ENCODE measurements at places on chromosomes 2 and 18.

GRCh38 chr18:21605213-21605612, 4.7 kb upstream of the ESCO1 start:
- DNase-seq: no peak

DNA sequence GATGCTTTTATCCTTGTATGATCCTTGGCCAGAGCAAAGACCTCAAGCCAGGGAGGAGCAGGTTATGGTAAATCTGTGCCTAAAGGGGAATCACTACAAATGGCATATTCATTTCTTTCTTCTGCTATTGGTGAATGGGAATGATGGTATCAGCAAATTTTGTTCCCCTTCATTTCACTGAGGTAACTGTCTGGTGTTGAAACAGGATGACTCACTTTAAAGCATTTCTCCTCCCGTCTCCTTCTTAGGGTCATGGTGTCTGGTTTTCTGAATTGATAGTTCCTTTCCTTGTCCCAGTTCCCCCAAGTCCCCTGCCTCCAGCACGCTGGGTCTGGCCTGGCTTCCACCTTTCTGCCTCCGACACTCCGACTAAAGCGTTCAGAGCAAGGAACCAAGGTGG, 109.2 kb downstream of the MREG start:
- no peak for DNase-seq

DNA sequence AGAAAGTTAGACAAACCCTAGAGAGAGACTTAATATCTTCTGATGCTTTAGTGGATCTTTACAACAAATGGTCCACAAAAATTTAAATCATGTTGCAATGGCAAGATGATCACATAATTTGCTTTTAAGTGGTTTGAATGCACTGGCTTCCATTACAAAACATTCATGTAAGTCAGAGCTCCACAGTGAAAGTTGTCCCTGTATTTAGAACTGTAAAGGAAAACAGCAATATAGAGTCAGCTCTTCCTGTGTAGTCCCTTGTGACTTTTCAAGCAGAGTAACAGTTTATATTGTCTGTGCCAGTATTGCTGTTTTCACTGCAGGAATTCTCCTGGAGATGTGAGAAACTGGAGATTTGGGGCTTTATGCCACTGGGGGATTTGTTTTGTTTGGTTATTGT, 77.7 kb downstream of the MEIS1 start:
- DNase-seq: no peak

GRCh38 chr2:20771299-20771698, 51.6 kb downstream of the LDAH start:
- no peak for DNase-seq

DNA sequence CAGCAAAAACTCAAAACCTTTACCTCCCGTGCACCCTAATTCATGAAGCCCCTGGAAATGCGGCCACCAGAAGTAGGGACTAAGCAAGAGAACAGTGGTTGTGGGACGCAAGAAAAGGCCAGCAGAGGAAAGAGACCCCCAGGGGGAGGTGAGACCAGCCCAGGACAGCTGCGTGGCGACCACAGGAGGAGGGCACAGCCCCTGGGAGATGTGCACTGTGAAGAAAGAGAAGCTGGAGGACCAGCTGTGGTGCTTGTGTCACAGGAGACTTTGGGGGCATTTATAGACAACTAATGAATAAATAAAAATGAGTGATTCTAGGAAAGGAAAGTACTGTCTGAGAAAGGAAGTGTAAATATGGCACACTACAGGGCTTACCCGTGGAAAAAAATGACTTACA, 263.8 kb downstream of the EIPR1 start:
- DNase-seq: no peak

DNA sequence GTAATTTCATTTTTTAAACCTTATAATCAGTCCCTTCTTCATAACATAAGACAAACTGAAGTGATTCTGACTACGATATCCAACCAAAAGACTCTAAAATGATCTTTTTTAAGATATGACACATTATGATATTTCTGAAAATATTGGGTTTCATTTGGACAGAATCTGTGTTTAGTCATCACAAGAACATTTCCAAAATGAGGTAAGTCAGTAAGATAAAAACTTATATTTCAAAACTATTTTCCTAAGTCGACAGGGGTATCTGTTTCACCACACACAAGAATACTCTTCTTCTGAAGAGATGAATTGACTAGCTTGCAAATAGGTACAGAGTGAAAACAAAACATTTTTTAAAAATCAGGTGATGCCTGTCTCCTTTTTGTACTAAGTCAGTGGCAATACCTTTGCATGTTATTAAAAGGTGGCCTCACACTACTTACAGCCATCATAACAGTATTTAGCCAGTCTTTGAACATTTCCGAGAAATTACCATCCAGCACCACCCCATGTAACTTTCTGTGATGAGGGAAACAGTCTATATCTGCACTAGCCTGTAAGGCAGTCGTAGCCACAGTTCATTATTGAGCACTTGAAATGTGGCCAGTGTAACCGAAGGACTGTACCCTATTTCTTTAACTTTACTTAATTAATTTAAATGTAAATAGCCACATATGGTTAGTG, 13.5 kb downstream of the STK39 start:
- DNase-seq: no peak

DNA sequence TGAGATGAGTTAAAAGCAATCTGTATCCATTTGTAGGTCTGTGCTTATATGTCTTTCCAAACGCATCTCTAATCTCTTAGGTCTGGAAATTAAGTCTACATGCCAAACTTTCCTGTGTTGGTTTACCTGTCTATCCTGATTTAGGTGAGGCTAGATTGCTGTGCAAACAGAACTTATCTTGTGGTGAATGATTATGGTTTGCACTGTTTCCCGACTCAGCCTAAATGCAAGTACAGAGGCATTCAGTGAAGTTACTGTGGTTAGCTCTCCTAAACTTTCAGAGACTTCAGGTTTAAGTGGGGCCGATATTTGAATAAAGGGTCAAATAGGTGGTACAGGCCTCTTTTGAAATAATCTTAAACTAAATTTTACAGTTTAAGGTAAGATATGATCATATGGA, 103.5 kb downstream of the ICOS start:
- no peak for DNase-seq

- DNase-seq: no peak
These were observed 249.4 kb downstream of the EPHA4 start for GRCh38 chr2:221322741-221323140.

DNA sequence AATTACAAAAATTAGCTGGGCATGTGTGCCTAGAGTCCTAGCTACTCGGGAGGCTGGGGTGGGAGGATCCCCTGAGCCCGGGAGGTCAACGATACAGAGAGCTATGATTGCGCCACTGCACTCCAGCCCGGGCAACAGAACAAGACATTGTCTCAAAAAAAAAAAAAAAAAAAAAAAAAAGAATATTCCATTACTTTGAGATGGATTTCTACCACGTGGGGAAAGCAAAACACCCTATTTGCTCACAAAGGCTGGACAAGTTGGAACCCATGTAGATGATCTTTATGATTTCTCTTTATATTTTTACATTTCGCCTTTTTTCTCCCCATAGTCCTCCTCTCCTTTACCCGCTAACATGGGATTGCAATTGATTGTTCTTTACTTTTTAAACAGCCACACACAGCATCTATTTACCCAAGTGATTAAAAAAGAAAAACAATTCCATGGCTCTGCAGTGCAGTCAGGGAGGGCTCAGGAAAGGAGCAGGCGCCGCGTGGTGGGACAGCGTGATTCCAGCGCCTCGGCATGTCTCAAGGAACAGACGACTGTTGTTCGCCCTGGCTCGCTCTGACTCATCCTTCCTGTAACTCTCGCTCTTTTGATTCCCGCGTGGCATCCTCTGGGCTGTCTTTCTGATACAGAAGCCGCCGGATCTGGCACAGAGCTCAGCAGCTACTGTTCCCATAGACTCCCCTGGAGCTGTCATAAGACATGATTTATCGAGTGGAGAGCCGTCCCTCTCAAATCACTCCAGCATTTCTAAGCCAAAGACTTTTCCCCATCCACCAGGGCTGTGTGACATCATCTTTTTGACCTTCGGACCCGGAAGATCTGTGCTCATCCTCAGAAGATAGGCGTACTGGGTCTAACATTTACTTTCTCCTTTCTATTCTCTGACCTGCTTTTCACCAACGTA, 230.4 kb upstream of the AGAP1 start:
- no peak for DNase-seq

GRCh38 chr18:67901573-67901972, 385.1 kb upstream of the DSEL start:
- DNase-seq: no peak

DNA sequence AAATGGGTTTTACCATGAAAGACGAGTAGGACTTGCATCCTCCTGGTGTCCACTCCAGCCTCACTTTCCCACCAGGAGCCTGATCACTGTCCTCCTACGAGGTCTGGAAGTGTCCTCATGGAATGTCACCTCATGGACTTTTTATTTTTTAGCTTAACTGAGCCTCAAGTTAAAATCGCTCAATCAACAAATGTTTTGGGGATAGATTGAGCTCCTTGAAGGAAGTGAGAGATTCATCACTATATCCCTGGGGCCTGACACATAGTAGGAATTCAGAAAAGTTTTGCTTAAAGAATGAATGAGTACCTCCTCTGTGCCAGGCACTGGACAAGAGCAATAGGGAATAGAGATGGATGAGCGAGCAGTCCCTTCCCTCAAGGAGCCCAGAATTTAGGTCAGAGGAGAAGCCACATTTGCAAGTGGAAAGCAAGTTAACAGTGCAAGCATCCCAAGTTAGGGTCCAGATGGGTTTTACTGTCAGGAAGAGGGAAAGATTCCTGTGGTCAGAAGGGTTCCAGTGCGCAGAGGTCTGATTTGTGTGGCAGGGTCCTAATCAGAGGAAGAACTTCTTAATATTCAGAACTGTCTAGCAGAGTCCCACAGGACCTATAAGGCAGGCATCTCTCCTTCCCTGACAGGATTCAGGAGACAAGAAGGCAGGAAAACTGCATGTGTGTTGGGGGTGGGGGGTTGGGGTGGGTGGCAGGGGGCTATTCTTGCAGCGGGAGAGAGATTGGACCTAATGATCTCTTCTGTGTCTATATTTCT, 67.0 kb downstream of the MYCN start:
- DNase-seq: no peak

- no peak for DNase-seq
These were observed 495 bp downstream of the TMEM169 start for GRCh38 chr2:216082117-216082711.

- no peak for DNase-seq
These were observed 57.9 kb upstream of the GLI2 start for GRCh38 chr2:120677696-120678247.

DNA sequence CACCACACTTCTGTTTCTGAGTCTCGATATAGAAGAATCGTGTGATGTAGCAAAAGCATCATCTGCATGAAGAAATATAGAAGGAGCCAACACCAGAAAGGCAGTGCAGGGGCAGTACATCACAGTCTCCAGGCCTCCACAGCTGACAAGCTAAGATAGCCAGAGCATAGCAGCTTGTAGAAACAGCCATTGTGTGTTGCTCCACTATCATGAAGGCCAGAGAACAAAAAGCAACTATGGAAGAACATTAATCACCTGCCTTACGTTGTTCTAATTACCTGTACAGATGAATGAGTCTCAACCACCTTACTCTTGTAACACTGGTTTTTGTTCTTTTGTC, 129.0 kb downstream of the RND3 start:
- no peak for DNase-seq

GRCh38 chr2:110800611-110801402, 68.4 kb downstream of the ACOXL start:
- DNase-seq: no peak

Data from CD4-positive, alpha-beta memory T cell (primary cell).